Stimulated activated CD8-positive, alpha-beta memory T cell treated with anti-CD3 and anti-CD28 coated beads, Interleukin-7, amount 100 ng/mL, for 24 hours (primary cell): ENCODE measurements at places on chromosomes 16 and 17.

GRCh38 chr17:14051692-14052091 lies 17.6 kb upstream of the COX10 start:
- DNase-seq, result no peak

DNA sequence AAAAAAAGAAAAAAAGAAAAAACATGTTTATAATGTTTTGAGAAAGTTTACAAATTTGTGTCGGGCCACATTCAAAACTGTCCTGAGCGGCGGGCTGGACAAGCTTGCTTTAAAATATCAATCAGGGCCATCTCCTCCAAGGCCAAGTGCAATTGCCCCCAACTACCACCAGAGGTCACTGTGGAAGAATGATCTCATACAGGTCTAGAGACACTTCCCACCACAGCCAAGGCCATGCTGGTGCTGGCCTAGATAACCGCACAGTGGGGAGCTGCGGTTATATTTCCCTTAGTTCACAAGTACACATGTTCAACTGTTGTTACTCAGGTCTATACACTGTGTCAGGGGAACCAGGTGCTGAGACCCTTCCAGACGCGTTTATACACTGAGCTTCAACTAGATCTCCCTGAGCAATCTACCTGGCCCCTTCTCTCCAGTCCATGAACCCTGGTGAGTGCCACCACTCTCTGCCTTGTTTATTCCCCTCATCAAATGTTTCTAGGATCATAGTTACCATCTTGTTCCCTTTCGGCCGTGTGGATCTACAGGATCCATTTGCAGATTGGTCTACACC lies 83.8 kb upstream of the CCL2 start:
- peak; percentile 19 for DNase-seq

DNA sequence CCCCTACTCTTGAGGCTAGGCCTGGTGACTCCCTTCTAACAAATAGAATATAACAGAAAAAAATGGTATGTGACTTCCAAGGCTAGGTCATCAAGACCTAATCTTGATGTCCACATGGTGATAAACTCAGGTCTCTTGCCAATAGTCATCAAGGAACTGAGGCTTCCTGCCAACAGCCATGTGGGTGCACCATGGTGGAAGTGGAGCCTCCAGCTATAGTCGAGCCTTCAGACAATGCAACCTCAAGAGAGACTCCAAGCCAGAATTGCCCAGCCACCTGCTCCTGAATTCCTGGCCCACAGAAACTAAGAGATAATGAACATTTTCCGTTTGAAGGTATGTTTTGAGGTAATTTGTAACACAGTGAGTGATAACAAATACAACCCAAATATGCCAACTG lies 55.9 kb upstream of the SREBF1 start:
- DNase-seq, result no peak

- DNase-seq, result no peak
Measured at GRCh38 chr17:77424585-77425344, 284.0 kb downstream of the SEC14L1 start.

DNA sequence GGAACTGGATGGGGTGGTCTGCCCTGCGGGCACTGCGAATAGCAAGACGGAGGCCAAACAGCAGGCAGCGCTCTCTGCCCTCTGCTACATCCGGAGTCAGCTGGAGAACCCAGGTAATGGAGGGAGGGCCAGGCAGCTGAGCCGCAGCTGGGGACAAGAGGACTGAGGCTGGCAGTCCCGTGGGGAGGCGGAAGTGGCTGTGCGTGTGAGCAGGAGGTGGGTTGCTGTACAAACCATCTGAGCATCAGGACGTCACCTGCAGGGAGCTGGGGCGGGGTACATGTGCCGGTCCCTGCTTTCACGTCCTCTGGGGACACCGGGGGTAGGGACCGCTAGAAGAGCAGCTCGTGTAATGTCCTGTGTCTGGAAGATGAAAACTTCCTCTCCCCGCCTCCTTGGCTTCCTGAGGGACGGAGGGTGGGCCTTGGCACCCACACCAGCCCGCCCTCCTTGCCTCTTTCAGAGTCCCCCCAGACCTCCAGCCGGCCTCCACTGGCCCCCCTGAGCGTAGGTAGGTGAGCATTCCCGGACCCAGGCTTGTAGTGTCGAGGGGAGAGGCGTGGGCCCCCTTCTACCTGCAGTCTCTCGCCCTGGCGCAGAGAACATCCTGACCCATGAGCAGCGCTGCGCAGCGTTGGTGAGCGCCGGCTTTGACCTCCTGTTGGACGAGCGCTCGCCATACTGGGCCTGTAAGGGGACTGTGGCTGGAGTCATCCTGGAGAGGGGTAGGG lies 3.7 kb downstream of the ADAD2 start:
- DNase-seq, result no peak

- DNase-seq, result no peak
Measured at GRCh38 chr17:80704381-80704819, 159.8 kb downstream of the RPTOR start.
